GM20000 (cell line): ENCODE measurements at places on chromosomes 5 and 9.

GRCh38 chr5:102554728-102555127, 55.9 kb upstream of the SLCO6A1 start:
- no peak for DNase-seq

GRCh38 chr5:57488215-57488955, 5.8 kb upstream of the ACTBL2 start:
- peak; percentile 7 for DNase-seq

GRCh38 chr5:90171466-90171865, 238.1 kb downstream of the CETN3 start:
- no peak for DNase-seq

- no peak for DNase-seq
These were observed 13.9 kb upstream of the KIF12 start for GRCh38 chr9:114112778-114113584.

DNA sequence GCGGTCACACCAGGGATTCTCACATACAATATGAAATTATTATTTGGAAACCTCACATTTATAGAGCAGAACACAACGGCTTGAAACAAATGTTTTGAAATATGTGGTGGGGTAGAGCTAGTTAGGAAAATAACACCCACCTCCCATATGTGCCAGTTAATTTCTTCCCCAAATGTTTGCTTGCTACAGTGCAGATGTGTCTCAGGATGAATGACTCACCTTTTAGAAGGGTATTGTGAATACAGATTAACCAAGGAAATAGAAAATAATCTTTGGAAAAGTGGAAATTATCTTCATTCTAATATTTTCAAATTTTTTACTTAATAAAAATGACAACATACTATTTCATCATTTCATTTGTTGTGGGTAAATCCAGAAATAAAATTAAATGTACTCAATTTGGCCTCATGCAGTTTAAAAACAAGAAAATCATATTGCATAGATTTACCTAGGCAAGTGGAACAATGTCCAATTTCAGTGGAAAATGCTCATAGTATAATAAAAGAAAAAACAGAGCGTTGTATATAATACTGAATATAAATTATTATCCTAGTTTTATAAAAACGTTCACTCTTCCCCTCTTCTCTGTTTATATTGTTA, 39.3 kb upstream of the RICTOR start:
- DNase-seq, result no peak

DNA sequence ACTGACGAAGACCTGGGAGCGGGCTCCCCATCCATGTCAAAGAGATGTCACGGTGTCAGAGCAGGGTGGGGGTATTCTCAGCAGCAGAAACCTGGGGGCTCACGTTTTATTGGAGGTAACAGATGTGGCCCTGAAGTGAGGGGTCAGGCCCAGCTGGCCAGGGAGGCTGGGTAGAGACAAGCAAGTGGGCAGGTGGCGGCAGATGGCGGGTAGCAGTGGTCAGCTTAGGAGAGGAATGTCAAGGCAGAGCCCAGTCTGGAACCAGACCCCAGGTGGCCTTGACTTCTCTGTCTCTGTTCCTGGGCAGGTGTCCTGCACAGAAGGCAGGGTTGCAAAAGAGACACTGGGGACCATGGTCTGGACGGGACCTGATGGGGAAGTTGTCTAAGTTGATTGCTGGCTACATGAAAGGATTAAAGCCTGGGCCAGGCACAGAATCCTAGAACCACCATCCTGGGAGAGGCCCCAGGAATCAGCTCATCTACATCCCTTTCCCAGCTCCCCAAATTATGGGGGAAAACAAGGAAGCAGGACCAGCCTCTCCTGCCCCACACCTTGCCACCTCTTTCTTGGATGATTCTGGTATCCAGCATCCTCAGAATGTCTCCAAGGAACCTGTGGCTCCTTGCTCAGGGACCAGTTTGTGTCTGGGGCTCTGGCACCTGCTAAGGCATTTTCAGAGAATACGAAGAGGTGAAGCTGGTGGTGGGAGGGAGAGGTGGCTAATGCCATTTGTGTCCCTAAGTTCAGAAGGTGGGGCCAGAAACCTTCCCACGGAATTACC, 72.5 kb downstream of the AMBP start:
- DNase-seq, result no peak

DNA sequence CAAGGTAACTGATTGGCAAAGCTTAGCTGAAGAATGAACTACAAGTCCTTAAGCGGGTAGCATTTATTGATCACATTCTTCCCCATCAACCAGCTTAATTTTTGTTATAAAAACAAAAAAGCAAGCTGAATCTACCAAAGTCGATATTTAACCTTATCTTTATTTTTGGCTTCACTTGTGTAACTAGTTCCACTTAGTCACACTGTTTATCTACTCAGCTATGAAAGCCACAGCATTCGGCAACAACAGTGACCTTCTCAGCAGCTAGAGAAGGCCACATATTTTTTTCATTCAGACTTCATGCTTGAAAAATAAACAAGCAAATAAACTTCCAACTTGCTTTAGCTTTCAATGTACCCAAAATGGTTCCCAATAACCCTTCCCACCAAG, 69.4 kb downstream of the KLHL3 start:
- DNase-seq, result no peak

- DNase-seq, result no peak
These were observed 904 bp downstream of the RPL12 start for GRCh38 chr9:127450243-127450760.

- DNase-seq, result no peak
These were observed 19.3 kb upstream of the CAMSAP1 start for GRCh38 chr9:135926402-135927194.

DNA sequence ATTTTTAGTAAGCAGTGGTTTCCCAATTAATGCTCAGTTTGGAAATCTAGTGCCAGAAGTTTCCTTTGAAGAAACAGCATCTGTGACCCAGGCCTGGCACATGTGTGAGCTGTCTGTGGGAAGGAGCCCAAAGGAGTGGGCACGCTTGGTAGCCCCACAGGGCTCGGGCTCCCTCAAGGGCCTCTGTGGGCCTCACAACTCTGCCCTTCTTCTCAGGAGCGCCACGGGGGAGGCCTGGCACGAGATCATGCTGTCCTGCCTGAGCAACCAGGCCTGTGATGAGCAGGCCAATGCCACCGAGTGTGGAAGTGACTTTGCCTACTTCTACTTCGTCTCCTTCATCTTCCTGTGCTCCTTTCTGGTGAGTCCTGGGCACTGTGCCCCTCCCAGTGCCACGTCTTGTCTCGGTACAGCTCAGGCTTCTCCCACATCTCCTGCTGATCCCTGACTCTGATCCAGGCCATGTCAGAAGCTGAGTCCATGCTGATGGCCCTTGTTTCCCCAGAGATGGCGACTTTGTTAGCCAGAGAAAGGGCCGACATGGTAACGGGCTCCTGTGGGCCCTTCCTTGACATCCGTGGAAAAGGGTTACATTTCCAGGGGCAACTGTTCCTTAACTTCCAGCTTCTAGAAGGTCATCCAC, 200.4 kb downstream of the CACNA1B start:
- DNase-seq, result no peak

DNA sequence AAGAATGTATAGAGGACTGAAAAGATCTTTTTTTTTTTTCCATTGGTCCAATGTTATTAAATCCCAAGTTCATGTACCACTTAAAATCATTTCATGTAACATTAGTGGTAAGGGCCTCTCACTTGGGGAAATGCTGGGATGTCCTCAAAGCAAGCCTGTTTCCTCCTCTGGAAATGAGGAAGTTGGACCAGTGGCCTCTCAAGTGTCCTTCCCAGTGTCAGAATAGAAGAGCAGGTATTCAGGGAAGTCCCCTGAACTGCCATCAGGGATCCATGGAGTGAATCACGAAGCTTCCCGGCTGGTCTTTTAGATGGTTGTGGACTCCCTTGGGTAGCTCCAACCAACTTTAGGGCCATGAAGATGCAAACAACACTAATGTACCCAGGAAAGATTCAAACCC, 55.2 kb upstream of the AFAP1L1 start:
- DNase-seq, result no peak

DNA sequence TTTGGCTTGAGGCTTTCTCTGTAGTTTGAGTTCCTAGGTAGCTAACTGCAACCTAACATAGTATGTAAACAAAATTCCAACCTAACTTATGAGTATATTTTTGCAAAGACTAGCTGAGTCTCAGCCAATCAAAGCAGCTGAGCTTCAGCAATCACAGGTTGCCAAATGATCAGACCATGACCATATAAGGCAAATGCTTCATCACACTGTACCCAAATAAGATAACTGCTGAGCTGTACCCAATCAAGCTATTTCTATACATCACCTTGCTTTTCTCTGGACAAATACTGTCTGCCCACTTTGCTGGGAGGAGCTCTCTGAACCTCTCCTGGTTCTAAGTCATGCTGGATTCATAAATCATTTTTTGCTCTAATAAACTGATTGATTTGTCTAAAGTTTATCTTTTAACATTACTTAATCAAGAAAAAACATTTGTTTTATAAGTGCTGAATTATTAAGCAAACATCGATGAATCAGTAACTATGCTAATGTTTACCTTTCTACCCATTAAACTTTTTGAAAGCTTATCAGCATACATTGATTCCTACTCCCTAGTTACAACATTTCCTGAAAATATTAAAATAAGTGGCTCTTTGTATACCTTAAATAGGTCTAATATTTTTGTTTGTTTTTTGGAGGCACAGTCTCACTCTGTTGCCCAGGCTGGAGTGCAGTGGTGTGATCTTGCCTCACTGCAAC, 129.7 kb upstream of the PCA3 start:
- DNase-seq, result no peak

- no peak for DNase-seq
These were observed 1175.5 kb downstream of the DTWD2 start for GRCh38 chr5:117812861-117813260.

DNA sequence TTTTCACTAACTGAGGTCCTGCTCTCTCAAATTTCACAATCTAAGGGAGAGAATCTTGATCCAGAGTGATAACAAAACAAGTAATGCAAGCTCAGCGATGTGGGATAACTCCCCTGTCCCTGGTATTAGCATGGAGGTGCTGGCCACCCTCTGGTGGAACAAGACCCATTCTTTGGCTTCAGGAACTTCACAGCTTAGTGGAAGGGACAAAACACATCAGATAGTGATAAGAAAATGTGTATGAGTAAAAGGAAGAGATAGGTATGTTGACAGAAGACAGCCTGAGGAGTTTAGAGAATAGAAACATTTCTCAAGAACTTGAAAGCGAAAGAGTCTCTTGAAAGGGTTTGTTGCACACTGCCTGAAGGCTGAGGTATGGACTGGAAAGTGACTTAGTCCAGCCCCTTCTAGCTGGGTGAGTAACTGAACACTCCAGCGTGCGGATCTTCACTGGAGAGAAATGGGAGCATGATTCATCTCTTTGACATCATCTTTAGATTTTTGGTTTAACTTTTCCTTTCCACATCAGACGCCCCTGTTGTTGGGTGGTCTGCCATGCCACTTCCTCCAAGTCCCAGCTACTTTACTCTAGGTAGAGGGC, 25.4 kb upstream of the ZSWIM6 start:
- DNase-seq, result peak; percentile 37
